ENCODE measurements at places on chromosomes 1 and 21.

DNA sequence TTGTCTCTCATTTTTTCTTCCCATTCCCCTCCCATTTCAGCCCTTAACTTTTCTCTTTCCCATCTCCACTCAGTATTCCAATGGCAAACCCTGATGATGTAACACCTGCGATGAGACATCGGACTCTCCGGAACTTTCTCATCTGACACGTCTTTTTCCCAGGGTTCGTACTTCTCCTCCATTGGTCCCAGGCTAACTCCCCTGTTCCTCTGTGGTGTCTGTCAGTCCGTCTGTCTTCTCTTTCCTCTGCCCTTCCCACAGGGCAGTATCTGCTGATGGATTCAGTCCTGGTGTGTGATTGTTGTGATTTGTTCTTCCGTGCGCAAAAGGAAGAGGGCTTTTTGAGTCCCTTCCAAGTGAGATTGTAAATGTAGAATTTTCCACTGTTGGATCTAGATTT is 27.7 kb downstream of the VANGL2 start:
- DNase-seq = no peak

DNA sequence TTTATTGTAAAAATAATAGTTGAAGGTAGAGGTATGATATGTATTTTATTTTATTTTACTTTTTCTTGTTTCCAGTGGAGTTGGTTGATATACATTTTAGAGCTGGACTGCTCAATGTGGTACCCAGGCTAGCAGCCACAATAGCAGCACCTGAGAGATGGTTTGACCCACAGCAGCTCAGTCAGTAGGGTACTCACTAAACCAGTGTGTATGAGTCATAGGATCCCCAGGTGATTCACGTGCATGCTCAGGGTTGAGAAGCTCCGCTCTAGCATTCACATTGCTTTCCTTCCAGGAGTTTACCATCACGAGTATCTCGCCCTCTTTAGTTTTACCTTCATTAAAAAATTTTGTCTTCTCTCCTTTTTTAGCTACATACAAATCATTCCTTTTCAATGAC is 96.0 kb upstream of the PAXBP1 start:
- DNase-seq = no peak

- DNase-seq = no peak
Observed at GRCh38 chr1:31714442-31715086, 10.7 kb upstream of the COL16A1 start.

GRCh38 chr21:37874904-37875780 is 41.1 kb downstream of the KCNJ6 start:
- no peak for DNase-seq

- DNase-seq = no peak
Observed at GRCh38 chr21:29157080-29157479, 26.6 kb downstream of the MAP3K7CL start.

DNA sequence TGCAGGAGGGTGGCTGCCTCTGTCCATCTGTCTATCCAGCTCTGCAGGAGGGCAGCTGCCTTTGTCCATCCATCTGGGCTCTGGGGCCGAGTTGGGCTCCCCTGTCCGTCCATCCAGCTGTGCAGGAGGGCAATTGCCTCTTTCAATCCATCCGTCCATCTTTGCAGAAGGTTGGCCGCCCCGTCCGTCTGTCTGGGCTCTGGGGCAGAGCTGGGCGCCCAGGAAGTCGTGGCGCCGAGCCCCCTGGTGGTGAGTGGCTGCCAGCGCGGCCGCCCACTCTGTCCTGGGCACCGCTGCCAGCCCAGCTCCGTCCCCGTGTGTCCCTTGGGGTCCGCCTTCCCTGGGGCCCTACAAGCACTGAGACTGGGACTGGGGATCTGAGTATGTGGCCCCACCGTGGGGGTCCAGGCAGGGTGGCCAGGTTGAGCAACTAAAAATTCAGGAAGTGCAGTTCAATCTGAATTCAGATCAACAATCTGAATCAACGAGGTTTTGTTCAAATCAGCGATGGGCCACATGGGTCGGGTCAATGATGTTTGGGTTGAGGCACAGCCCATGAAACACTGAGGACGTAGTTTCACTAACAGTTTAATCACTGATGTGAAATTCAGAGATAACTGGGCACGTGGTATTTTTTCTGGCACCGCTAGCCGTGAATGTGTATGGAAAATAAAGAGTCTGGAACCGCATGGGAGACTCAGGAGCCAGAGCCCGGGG is 99.1 kb upstream of the ACTRT2 start:
- no peak for DNase-seq

DNA sequence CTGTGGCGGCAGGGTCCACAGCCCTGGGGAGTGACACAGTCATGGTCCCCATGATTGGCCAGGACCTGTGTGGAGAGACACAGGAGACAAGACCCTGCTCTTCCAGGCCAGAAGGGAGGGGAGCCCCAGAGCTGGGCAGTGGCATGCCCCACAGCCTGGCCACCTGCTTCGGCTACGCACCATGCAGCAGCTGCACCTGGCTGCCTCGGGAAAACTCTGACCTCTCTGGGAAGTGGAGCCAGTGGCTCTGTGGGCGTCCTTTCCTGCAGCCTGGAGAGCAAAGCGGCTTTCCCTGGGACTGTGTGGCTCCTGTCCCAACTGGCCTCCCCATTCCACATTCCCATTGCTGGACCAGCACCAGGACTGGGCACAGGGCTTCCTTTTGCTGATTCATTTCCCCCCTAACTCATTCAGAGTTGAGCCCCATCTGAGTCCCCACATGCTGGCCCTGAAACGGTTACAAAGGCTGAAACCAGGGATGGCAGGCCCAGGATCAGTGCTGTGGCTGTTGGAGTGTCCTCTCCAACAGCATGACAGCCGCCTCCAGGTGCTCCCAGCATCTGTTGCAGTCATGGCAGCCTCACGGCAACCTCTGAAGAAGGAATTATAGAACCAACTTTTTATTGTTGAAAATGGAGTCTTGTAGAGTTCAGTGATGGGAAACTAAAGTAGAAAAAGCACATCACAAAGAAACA is 15.0 kb downstream of the OXCT2 start:
- DNase-seq = no peak

Measured in NCI-H2171 (cell line).